ENCODE measurements at places on chromosomes 1 and 21. TPM values are rescaled to one million over a fixed set of nuclear protein-coding genes. Genes with fewer than 3 reads are reported as not detected.

DNA sequence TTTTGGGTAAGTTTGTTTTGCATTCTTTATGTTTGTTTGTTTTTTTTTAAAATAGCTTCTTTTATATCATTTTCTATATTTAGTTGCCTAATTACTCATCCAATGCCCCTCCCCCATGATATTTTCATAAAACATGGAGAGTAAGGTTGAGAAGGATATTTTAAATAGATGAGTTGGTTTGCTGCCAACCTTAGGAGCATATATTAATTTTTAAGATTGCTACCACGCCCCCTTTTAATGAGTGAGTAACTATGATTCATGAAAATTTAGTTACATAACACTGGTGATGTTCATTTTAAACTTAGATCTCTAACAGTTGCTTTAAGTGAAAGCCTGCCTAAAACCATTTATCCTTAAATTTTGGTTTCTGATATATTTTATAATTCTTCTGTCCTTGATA, 18.7 kb downstream of the TMEM50A start:
- DNase-seq = no peak

GRCh38 chr1:109307274-109308021, 637 bp upstream of the MYBPHL start:
- DNase-seq = no peak

GRCh38 chr1:3396411-3396810, 58.1 kb upstream of the ARHGEF16 start:
- DNase-seq = no peak

Gene ASPM
- total RNA-seq = 7.3 TPM

Gene TMEM61
- not detected for total RNA-seq

Gene MIA3
- total RNA-seq = 46.5 TPM

Gene LCE4A
- not detected for total RNA-seq

Measured in frontal cortex (tissue), 4 donors.